ENCODE measurements at places on chromosomes 7 and 10.

DNA sequence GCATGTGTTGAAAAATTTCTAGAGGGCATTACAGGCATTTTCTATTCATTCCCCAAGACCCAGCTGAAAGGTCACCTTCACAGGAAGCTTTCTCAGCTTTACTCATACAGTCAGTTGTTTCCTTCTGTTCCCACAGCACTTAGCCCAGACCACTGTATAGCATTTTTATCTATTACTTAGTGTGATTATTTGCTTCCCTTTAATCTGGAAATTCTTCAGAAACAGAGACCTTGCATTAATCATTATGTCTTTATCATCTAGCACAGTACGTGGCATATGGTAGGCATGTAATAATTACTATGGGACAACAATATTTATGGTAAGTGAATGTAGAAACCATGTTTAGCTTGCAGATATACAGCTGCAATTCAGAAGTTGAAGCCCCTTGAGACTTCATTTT is 38.2 kb upstream of the CDK6 start:
- no peak for DNase-seq

DNA sequence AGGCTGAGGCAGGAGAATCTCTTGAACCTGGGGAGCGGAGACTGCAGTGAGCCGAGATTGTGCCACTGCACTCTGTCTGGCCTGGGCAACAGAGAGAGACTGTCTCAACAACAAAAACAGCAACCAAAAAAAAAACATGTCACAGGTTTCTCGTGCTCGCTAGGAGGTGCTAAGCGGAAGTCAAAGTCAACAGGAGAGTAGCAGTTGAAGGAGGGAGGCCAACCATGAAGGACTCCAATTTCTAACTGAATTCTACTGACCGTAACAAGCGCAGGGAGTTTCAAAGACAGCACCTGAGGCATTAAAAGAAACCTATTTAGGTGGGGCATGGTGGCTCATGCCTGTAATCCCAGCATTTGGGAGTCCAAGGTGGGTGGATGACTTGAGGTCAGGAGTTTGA is 19.4 kb downstream of the KIN start:
- no peak for DNase-seq

- DNase-seq = no peak
These were observed 326.7 kb downstream of the PTEN start for GRCh38 chr10:88190123-88190522.

- DNase-seq = no peak
These were observed 65.8 kb upstream of the CAMK2B start for GRCh38 chr7:44391171-44391570.

- DNase-seq = no peak
These were observed 65.6 kb downstream of the PTPRZ1 start for GRCh38 chr7:121938429-121938996.

DNA sequence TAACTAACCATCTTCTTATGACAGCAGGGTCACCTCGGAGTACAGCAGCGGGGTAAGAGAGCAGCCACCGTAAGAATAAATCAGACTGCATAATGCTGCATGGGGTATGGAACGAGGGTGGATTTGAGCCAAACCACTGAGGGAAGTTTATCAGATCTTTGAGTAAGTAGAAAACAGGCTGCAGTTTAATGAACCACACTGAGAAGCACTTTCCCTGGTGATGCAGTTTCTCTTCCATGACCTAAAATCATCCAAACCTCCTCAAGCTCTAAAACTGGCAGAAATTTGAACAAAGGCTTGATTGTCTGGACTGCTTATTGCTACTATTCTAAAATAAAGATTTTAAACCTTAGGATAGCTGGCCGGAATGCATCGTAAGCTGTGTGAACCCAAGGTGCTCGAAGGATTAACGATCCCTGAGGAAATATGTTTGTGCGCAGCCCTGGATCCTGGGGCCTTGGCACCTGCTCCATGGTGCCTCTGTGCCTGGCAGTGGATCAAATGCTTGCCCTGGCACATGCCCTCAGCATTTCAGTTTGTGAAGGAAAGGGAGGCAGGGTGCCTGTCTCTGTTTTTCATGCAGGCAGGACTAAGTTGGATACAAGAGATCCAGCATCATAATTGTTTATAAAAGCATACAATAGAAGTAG is 322.7 kb downstream of the LHFPL3 start:
- no peak for DNase-seq

GRCh38 chr7:57218196-57218716 is 86.0 kb upstream of the ZNF479 start:
- DNase-seq = no peak

DNA sequence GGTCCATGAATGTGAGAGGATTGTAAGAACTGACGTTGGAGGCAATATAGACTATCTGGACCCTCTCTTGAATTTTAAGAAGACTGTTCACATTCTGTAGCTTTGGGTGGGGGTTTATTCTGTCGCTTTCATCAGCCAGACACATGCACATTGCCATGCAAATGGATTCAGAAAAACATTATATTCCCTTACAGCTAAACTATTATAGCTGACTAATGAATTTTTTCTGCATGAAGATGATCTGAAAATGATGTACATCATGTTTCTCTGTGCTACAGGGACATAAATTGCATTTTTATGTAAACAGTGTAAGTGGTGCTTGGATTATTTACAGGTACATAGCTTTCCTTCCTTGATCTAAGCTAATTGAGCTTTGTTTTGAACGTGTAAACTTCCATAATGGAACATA is 1.5 kb downstream of the MET start:
- no peak for DNase-seq

DNA sequence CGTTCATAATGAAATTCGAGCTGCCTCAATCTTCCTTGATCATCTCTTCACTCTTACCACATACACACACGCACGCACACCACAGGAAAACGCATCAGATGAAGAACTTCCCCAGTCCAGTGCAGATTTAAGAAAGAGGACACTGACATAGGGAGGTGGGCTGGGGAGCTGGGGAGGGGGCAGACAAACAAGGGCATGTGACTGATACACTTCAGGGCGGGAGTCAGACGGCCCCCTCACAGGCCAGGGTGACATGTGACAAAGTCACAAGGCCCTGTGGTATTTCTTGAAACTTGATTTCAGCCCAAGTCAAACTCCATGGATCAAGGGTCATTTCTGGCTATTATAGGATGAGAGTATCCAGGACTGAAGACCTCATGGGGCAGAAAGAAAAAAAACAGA is 82.6 kb downstream of the KCNMA1 start:
- DNase-seq = no peak

DNA sequence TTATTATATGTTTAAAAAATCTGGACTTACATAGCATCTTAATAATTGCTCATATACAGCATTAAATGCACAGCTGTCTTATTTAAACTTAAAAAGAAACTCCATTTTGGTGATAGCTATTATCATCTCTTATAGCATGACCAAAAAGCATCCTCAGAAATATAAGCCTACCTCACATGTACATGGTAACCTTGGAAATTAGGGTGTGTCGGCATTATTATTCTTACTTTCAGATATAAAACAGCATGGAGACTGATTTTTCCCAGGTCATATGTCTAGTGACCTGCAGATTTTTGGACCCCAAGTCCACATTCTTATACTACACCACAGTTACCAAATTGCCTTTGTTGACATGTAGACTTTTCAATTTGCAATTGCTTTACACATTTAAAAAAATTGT is 29.1 kb upstream of the ITGB1 start:
- DNase-seq = no peak

DNA sequence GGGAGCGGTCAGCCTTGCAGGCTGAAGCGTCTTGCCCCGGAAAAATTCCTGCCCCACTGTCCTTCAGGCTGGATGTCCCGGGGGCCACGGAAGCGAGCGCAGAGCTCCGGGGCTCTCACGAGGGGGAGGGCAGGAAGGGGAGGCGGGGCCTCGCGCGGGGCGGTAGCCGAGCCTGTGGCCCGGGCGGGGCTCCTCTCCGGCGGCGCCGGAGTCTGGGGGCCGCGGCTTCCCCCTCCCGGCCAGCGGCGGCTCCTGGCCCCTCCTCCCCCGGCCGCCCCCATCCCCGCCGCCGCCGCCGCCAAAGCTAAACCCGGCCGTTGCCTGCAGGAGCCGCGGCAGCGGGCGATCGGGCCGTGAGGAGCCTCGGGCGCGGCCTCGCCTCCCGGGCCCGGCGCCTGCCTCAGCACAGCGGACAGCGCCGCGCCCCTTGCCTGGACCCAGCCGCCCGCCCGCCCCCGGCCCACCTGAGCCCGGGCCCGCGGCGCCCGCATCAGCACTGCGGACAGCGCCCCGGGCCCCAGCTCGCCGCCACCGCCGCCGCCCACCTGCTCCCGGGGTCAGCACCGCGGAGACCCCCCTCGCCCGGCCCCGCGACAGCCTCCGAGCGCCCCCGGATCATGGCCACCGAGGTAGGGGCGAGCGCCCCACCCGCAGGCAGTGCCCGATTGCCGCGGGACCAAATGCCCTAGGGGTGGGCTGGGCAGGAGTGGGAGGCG is at the start of gene GOLGA7B:
Gene GOLGA7B (plus strand): TSS at position 157 of the 716 bp plus-strand sequence. CDS start 461 bp downstream, at position 618.
- DNase-seq = no peak

- DNase-seq = no peak
These were observed 233.3 kb upstream of the PTPRZ1 start for GRCh38 chr7:121639705-121640104.

- DNase-seq = no peak
These were observed 130.0 kb upstream of the AHR start for GRCh38 chr7:17168416-17168815.

DNA sequence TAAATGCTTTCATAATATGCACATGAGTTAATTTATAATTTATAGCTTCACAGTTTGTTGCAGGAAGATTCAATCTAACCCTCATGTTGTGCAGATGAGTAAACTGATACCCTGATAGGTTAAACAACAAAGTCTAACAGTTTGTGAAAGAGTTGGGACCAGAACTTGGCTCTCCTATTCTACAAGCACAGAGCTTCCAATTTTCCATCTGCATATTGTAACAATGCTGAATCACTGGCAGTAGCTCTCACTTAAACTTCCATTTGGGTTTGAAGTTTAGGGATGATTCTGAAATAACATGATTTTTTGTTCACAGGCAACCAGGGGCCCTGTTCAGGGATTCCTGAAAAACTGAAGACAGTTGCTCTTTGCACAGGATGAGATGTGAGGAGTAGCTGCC is 179.3 kb downstream of the XPNPEP1 start:
- DNase-seq = no peak

DNA sequence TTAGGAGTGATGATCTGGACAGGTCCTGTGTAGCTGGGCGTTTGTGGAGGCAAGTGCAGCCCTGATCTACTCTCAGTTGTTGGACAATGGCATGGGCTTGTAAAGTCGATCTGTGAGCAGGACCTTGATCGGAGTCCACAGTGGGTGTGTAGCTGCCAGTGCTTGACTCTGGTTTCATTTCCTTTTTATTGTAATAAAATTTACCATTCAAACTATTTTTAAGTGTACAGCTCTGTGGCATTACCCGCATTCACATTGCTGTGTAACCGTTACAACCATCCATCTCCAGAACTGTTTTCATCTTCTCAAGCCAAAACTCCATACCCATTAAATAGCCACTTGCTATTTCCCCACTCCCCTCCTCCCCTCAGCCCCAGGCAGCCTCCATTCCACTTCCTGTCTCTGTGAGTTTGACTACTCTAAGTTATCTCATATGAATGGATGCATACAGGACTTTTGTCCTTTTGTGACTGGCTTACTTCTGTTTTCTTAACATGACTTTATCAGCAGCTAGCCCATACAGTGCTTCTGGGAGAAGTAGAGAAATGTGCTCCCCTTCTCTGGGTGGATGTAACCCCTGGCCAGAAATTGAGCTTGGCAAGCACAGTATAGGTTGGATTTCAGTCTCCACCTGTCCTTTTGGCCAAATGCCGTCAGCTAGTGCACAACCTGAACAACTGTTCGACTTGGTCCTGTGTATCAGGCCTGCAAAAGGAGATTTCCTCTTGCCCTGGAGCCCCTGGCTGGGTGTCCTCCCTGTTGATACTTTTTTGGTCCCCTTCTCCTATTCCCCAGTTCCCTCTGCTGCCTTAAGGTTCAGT is 180.0 kb downstream of the LRMDA start:
- DNase-seq = no peak

DNA sequence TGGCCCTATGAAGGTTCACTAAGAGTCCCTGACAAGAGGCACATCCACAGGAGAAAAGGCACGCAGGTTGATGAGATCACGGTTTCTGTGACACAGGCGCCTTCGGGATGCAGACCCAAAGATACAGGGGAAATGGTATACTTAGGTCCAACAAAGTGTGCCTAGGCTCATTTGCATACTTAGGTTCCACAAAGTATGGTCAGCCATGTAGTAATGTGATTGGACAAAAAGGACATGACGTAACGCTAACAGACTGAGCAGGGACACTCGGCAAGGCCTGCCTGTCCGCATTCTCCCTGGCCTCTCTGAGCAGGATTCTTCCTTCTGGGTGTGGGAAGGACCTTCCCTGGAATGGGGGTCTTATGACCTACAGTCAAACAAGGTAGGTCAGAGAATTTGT is 190.6 kb downstream of the CELF2 start:
- DNase-seq = no peak

GRCh38 chr7:141071260-141071854 is 2.5 kb upstream of the TMEM178B start:
- no peak for DNase-seq

GRCh38 chr7:151187409-151188251 is 580 bp upstream of the ASB10 start:
- no peak for DNase-seq

DNA sequence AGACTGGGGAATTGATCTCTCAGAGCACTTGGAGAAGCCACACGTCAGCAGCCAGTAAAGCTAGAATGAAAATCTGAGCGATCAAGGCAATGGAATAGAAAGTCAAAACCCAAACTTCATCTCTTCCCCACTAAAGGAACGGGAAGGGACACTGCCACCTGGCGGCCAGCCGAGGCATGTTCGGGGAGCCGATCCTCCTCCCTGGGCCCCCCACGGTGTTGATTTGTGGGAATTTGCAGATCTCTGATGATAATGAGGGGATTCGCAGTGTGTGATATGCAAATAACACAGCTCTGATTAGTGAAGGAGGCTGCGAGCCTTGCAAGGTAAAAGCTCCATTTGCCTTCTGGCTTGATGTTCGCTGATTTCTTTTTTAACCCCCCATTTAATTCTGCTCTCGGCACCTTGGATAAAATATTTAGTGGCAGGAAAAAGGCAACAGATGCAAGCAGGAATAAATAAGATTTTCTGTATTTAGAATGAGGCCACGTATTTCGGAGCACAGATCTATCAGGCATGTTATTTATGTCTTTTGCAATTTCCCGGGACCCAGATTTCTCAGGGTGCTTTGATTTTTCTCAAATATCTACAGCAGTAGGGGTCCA is 258.6 kb downstream of the PAXIP1 start:
- DNase-seq = no peak

DNA sequence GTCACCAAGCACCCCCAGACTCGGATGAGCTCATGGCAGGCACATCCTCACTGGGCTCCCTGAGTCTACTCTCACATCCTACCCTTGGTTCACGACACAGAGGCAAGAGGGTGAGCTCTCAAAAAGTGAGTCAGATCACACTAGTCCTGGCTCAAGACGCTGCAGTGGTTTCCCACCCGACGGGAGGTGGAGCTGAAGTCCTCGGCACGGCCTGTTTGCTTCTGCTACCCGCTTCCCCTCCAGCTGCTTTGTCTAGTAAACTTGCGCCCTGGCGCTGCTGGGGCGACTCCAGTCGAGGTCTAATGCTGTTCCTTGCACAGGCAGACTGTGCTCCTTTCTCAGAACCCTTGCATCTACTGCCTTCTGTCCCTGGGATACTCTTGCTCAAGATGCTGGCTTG is 13.5 kb upstream of the SFMBT2 start:
- no peak for DNase-seq

GRCh38 chr7:30910411-30911073 is 1.1 kb upstream of the AQP1 start:
- DNase-seq = no peak

- DNase-seq = no peak
These were observed 13.9 kb downstream of the ATP6V1F start for GRCh38 chr7:128876586-128876977.

- DNase-seq = no peak
These were observed 12.1 kb downstream of the DOCK1 start for GRCh38 chr10:126917375-126917774.

GRCh38 chr10:46250481-46250880 is 36.3 kb upstream of the ANTXRL start:
- DNase-seq = no peak

All from activated CD8-positive, alpha-beta memory T cell treated with anti-CD3 and anti-CD28 coated beads for 4 hours (primary cell).